ENCODE measurements at places on chromosomes 4 and X. TPM values are rescaled to one million over a fixed set of nuclear protein-coding genes. Genes with fewer than 3 reads are reported as not detected.
A peak's percentile ranks its signal among the peaks of the same experiment; 100 is the strongest.

GRCh38 chr4:7431696-7432530 lies 2.8 kb downstream of the PSAPL1 start:
- no peak overlapping the region for H3K27ac ChIP-seq
- peak; percentile 57 for DNase-seq
- no peaks in the 10 kb centered on the region for H3K4me1 ChIP-seq

The PCDH19 gene
- total RNA-seq: 0.59 TPM

DNA sequence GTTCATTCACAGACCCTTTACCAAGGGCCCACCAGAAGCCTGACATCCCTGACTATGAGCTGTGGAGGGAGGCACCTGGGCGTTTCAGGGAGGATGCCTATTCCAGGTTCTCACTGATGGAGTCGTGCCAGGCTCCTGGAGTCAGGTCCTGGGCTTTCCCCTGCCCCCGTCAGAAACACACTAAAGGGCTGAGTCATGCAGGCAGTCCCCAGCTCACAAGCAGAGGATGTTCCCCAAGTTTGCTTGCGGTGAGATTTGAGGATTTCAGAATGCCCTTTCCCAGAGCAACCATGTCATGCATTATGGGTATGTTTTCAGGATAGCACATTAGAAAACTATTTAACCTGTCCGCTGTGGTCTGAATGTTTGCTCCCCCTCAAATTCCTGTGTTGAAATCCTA lies 45.2 kb downstream of the FHDC1 start:
- peaks cover 4% of the 10 kb centered on the region for H3K27me3 ChIP-seq
- no peak overlapping the region for H3K4me3 ChIP-seq
- H3K4me1 ChIP-seq: peaks cover 7% of the 10 kb centered on the region
- H3K27ac ChIP-seq: no peak overlapping the region
- H3K36me3 ChIP-seq: no peaks in the 10 kb centered on the region

- no peak overlapping the region for H3K4me3 ChIP-seq
- no peaks in the 10 kb centered on the region for H3K36me3 ChIP-seq
- peaks cover 9% of the 10 kb centered on the region for H3K4me1 ChIP-seq
- no peak for DNase-seq
- no peak overlapping the region for H3K27ac ChIP-seq
- no peaks in the 10 kb centered on the region for H3K27me3 ChIP-seq
Observed at GRCh38 chrX:18890049-18890381, 93.9 kb downstream of the PHKA2 start.

The TMEM192 gene
- total RNA-seq: 17.4 TPM

DNA sequence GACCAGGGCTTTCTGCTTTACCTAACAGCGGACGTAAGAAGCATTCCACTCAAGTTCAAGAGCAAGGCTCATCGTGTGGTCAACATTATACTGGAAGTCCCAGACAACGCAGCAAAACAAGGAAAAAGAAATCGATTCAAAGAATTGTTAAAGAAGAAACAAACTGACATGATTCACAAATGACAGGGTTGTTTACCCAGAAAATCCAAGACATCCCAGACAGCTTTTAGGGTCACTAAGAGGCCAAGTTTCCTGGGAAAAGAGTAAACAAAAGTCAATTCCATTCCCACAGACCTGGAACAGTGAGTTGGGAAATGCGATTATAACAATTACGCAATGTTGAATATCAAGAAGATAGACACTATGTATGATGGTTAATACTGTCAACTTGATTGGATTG lies 21.5 kb upstream of the HTRA3 start:
- H3K4me1 ChIP-seq: peaks cover 2% of the 10 kb centered on the region
- H3K27ac ChIP-seq: no peak overlapping the region
- peaks cover 4% of the 10 kb centered on the region for H3K27me3 ChIP-seq

DNA sequence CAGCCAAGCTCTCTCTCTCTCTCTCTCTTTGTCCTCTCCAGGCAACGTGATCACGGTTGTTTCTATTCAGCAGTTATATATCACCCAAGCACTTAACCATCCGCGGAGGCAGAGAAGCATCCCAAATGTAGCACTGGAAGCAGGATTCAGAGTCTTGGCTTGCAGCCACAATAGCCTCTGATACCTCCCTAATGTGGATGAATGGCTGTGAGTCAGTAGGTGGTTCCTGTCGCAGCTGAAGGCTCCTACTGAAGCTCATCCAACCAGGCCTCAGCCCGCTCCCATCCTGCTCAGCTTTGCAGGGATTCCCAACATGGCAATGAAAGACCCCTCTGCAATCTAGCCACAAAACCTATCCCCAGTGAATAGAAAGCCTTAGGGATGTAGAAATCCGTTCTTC lies 5.1 kb downstream of the HS6ST2 start:
- no peaks in the 10 kb centered on the region for H3K36me3 ChIP-seq
- H3K4me1 ChIP-seq: no peaks in the 10 kb centered on the region
- H3K27me3 ChIP-seq: peaks cover 16% of the 10 kb centered on the region
- H3K27ac ChIP-seq: no peak overlapping the region
- H3K4me3 ChIP-seq: no peak overlapping the region

DNA sequence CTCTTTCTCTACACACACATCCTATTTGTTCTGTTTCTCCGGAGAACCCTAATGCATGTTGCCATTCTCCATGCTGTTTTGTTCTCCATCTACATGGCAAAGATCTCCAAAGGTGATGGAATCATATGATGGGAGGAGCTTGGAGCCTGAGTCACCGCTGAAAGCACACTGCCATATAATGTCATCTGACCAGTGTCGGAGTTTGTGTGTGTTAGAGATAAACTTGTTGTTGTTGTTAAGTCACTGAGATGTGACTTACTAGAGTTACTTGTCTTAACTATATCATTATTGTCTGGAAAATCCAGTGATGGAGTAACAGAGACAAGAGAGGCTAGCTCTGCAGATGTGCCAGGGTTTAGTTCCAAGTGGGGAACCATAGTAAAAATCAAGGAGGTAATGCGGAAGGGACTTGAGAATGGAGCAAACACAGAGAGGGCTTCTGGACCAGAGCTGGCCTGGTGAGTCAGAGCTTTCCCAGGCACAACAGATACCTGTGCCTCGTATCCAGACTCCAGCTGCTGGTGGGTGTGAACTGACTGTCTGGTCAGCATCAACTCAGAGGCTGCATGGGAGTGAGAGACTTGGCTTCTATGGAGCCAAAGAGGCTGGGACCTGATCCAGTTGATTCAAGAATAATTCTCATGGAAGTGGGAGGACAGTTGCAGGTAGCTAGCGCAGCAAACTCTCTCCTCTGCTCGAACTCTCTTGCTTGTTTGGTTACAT lies 30.6 kb upstream of the CCKAR start:
- no peaks in the 10 kb centered on the region for H3K36me3 ChIP-seq
- no peaks in the 10 kb centered on the region for H3K27me3 ChIP-seq
- no peak for DNase-seq
- H3K4me3 ChIP-seq: no peak overlapping the region
- H3K27ac ChIP-seq: no peak overlapping the region

DNA sequence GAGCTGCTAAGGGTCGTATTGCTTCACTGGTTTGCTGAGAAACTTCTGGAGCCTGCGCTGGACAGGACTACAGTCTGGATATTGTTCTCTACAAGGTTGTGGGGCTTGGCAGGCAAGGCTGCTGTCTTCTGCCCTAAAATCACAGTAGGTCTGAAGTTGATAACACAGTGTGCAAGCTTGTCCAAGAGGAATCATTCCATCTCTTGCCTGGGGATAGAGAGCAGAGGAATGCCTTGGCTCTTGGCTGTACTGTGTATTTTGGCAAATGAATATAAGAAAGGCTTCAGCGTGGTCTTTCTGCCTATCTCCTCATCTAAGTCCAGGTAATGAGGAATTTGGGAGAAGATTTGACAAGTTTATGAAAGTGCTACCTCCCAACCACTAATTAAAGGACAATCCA lies 9.4 kb upstream of the RASL11B start:
- H3K27me3 ChIP-seq: no peaks in the 10 kb centered on the region
- no peak overlapping the region for H3K27ac ChIP-seq
- no peak overlapping the region for H3K4me3 ChIP-seq
- DNase-seq: no peak

- no peaks in the 10 kb centered on the region for H3K4me1 ChIP-seq
- no peak overlapping the region for H3K4me3 ChIP-seq
- H3K36me3 ChIP-seq: no peaks in the 10 kb centered on the region
- H3K27me3 ChIP-seq: no peaks in the 10 kb centered on the region
- H3K27ac ChIP-seq: no peak overlapping the region
- no peak for DNase-seq
Observed at GRCh38 chr4:56181140-56181953, 205.9 kb downstream of the AASDH start.

DNA sequence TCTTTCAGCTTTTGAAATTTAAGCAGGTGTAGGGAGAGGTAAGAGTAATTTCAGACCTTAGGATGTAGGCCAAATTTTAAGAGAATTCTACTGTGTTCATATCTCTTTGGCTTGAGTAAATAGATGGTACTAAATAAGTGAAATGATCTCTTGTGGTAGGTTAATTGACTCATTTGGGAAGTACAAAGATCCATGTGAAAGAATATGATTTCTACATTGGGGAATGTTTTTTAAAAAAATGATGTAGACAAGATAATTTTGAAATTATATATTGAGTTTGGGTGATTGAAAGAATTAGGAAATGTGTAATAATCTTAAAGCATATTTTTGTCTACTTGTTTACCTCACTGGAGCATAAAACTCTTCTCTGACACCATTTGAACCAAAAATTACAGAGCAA lies 35.6 kb downstream of the RAPGEF2 start:
- no peak overlapping the region for H3K4me3 ChIP-seq
- no peak for DNase-seq
- H3K36me3 ChIP-seq: no peaks in the 10 kb centered on the region
- peaks cover 13% of the 10 kb centered on the region for H3K4me1 ChIP-seq
- no peaks in the 10 kb centered on the region for H3K27me3 ChIP-seq

The PDZD4 gene
- total RNA-seq: under 0.01 TPM

The GAB3 gene
- 6.9 TPM for total RNA-seq

The CXCL10 gene
- total RNA-seq: not detected

DNA sequence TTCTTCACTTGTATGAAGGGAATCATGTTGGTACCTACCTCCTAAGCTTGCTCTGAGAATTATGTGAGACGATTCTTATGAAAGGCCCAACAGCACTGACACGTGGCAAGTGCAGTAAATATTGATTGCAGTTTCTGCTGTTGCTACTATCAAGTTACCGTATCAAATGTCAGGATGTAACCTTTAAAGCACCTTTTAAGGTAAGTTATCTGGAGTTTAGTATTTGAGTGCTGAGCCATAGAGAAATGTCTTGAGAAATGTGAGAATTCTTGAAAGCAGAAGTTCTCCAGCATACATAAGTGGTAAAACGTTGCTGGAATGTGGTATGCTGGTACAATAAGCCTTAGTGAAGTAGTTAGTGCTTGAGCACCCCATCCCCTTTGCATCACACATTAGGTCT lies 90.4 kb downstream of the PHOX2B start:
- no peaks in the 10 kb centered on the region for H3K36me3 ChIP-seq
- H3K4me1 ChIP-seq: no peaks in the 10 kb centered on the region
- no peak for DNase-seq
- H3K4me3 ChIP-seq: no peak overlapping the region
- no peak overlapping the region for H3K27ac ChIP-seq
- no peaks in the 10 kb centered on the region for H3K27me3 ChIP-seq

DNA sequence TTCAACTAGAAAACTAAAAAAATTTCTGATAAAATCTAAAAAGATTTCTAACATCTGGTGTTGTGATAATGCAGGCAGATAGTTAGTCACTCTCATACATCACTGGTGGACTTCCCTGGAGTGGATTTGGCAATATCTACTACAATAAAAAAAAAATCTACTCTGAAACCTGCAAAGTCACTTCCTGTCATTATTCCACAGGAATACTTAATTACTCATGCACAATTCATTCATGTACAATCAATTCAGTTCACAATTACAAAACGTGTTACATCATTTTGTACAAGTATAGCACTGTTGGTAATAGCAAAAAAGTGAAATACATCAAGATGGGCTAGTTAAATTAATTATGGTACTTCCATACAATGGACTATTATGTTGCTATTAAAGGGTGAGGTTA lies 16.5 kb upstream of the RHOH start:
- peaks cover 18% of the 10 kb centered on the region for H3K4me1 ChIP-seq
- peak overlapping the region; percentile 55 for H3K27ac ChIP-seq
- H3K4me3 ChIP-seq: no peak overlapping the region
- no peaks in the 10 kb centered on the region for H3K27me3 ChIP-seq
- H3K36me3 ChIP-seq: no peaks in the 10 kb centered on the region
- DNase-seq: peak; percentile 85

The UGT2B15 gene
- not detected for total RNA-seq

DNA sequence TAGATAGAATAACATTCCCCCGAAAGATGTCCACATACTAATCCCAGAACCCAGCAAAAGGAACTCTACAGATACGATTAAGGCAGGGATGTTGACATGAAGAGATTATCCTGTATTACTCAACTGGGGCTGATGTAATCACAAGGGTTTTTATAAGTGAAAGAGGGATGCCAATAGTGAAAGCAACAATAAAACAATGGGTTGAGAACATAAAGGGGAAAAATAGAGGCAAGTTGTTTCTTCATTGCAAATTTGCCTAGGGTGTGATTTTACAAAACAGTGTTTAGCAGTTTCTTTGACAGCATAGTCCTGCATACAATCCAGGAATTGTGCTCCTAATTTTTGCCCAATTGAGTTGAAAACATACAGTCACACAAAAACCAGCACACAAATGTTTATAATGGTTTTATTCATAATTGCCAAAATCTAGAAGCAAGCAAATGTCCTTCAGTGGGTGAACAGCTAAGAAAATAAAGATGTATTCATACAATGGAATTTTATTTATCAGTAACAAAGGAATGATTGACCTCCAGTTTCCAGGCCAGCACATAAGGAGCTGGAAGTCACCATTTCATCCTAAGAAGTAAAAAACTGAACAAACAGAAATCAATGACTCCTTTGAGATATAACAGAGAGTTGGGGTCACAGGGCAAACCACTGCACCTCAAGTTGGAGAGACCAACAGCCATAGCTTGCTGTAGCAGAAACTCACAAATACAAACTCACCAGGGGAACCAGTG lies 107.2 kb downstream of the CENPC start:
- no peaks in the 10 kb centered on the region for H3K36me3 ChIP-seq
- no peak overlapping the region for H3K4me3 ChIP-seq
- peak; percentile 58 for DNase-seq
- H3K4me1 ChIP-seq: peaks cover 13% of the 10 kb centered on the region

DNA sequence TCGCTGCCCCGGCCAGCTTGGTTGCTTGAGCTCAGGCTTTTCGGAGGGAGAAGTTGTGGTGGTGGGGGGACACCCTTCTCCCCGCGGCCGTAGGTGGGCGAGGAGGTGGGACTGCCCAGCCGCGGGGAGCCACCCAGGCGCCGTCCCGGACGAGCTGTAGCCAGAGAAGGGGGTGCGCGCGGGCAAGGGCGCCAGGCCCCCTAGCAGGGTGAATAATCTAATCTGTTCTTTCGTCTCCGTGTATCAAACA lies 3.1 kb downstream of the MID1IP1 start:
- H3K4me1 ChIP-seq: peaks cover 17% of the 10 kb centered on the region
- H3K27me3 ChIP-seq: peaks cover 3% of the 10 kb centered on the region
- H3K27ac ChIP-seq: peak overlapping the region; percentile 65

The GASK1B gene
- 35.4 TPM for total RNA-seq
